IMR-90 (cell line): ENCODE measurements at places on chromosomes 4 and X. TPM values are rescaled to one million over a fixed set of nuclear protein-coding genes. Genes with fewer than 3 reads are reported as not detected.

NEK1 gene
- total RNA-seq = 3.9 and 5.8 TPM in 2 replicates

CC2D2A gene
- total RNA-seq = 21.9 and 26.3 TPM in 2 replicates

SYTL5 gene
- 0.54 and 0.56 TPM in 2 replicates for total RNA-seq

LGI2 gene
- total RNA-seq = not detected in 2 replicates

GRCh38 chr4:62448911-62449310 is 1248.8 kb downstream of the ADGRL3 start:
- no peak for DNase-seq
